ENCODE measurements at places on chromosomes 5 and 9. TPM values are rescaled to one million over a fixed set of nuclear protein-coding genes. Genes with fewer than 3 reads are reported as not detected.

The ACSL6 gene
- total RNA-seq: 22.7 TPM

The LSM11 gene
- 7.9 TPM for total RNA-seq

DNA sequence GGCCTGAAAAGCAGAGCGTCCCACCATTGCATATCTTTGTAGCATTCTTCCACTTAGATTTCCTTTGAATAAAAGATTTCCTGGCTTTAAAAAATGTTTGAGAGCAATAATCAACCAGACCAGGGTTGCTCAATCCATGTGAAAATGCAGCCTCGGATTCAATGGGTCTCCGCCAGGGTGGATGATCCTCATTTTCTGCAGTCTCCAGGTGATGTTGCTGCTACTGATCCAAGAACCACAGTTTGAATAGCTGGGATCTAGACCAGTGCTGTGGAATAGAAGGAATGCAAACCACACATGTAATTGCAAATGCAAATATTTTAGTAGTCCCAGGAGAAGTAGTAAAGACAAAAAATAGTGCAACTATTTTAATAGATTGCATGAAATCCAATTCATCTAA is 317.6 kb downstream of the IRX1 start:
- no peak for DNase-seq
- no peaks in the 10 kb centered on the region for H3K36me3 ChIP-seq
- no peaks in the 10 kb centered on the region for H3K27me3 ChIP-seq
- H3K4me3 ChIP-seq: no peak overlapping the region

DNA sequence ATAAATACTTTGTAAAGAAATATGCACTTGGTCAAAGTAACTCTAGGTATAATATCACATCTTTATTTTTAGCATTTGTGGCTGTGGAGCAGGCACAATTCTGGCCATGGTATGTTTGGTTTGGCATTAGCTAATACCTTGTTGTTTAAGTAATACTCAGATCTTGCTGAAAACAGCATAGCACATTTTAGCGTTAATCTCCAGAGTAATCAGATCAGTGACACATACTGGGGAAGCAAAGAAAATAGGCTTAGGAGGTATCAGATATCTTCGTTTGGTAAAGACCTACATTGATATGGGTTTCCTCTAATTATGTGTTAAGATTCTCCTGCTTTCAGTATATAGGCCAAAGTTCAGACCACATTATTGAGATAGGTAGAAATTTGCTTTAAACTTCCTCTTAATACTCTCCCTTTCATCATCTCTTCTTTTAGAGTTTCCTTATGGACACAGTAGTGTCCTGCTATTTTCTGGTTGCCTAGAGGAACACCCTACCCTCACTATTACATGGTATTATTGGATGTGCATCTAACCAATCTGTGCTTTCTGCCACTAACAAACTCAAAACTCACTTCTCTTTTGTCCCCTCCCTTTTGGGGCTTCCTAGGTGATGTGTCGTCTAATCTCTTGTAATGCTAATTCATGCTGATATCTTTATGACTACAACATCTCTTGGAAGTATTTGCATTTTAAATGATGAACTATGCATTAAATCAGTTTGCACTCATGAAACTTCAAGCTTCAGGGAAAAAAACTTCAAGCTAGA is 437.3 kb upstream of the ADAMTSL1 start:
- H3K4me1 ChIP-seq: no peaks in the 10 kb centered on the region
- H3K4me3 ChIP-seq: no peak overlapping the region
- DNase-seq: no peak
- H3K27ac ChIP-seq: no peak overlapping the region

GRCh38 chr5:83049370-83049885 is 27.8 kb downstream of the TMEM167A start:
- H3K4me1 ChIP-seq: no peaks in the 10 kb centered on the region
- H3K4me3 ChIP-seq: no peak overlapping the region

DNA sequence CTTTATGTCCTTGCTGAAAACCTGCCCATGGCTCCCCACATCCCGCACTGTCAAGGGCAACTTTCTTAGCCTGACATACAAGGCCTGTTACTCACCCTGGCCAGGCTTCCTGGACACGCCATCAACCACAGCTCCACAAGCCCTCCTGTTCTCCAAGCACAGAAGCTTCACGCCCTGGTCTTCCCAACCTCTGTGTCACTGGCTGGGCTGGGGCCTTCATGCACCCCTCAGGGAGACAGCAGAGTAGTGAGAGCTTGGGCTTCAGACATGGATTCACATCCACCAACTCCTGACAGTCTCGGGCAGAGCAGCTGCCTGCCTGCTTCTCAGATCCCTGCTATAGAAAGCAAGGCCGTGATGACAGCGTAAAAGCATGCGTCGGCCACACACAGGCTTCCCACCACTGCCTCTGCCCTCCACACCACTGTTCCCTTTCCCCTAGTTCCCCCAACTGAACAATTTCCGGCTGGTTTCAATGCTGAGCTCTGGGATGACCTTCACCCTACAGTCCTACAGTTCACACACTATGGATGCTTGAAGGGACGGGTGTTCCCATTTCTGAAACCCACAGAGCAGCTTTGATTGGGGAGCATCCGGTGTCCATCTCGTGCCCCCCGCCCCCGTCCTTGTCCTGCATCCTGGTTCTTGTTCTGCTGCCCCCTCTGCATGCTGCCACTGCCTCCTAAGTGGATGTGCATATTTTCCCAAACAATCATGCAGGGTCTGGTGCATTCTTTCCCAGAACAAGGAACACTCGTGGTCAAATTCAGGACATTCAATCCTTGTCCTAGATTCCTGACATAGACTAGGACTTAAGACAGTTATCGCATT is 33.4 kb upstream of the ADAMTS2 start:
- H3K4me1 ChIP-seq: no peaks in the 10 kb centered on the region
- no peaks in the 10 kb centered on the region for H3K36me3 ChIP-seq
- no peak for DNase-seq
- H3K4me3 ChIP-seq: no peak overlapping the region
- H3K27me3 ChIP-seq: no peaks in the 10 kb centered on the region

All from CD8-positive, alpha-beta memory T cell (primary cell).